ENCODE measurements at places on chromosomes 1 and 21.

DNA sequence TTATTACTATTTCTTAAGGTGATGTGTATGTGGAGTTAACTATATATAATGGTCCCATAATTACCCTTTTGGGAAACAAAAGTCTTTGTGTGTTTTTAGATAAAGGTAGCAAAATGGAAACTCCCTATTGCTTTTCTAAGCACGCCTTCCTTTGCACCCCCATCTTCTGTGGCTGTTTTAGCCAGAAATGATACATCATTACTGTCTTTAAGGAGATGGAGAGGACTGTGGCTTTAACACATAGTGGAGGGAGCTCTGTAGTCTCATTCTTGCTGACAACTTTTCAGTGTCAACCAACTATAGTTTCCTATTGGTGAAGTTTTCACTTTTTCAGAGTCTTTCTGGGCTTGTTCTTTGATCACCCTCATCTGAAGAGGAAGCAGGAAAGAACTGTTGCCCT lies 1.0 kb downstream of the APOBEC4 start:
- no peak for DNase-seq

- no peak for DNase-seq
Observed at GRCh38 chr1:2965676-2966075, 55.6 kb upstream of the ACTRT2 start.

DNA sequence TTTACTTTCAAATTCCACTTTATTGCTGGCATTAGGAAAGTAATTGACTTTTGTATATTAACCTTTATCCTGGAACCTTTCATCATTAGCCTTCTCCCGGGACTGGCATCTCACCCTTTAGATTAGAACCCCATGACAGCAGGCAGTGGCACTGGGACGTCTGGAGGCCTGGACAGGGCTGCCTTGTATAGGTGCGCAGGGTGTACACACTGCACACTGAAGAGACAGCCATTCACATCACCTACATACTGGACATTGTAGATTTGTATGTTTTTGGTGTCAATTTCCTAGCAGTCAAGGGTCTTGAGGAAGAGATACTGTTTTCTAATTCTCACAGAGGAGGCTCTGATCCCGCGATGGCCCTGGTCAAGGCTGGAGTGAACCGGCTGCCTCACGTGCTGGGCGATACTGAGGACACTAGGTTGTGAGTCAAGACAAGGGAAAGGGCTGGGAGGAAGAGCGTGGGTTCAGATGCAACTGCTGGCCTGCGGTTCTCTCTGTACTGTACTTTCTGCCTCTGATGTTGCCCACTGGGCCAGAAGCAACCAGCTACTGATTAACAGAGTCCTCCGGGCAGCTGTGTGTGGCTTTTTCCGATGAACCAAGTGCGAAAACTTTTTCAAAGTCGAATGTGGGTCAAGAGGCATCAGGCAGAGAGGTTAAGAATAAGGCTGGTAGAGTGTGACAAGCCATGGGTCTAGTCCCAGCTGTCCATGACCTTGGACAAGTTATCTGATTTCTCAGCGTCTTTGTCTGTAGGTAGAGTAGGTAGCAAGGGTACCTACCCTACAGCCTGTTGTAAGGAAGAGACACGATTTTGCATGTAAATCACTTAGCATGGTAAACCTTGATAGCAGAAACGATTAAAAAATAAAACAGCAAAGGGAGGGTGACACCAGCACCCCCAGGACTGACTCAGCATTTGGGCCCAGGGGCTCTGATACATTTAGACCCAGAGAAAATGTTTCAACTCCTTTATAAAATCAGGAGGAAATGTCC lies 38.2 kb upstream of the SLC25A33 start:
- peak; percentile 35 for DNase-seq

GRCh38 chr1:35598895-35599294 lies 25.8 kb downstream of the TFAP2E start:
- DNase-seq = no peak

DNA sequence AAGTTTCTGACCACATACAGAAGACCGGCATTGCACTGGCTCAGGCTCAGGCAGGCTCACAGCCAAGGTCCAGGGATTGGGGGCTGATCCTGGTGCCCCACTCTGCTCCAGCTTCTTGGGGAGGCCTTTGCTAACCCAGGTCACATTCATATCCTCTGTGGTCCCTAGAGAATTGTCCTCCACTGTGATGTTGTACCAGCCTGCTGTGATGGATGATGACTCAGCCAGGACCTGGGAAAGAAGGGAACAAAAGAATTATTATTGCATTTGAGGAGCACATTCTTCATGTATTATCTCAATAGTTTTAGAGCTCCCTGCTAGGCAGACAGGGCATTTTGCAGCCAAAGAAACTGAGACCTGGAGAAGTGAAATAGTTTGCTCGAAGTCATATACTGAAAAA lies 114.3 kb upstream of the ETV3 start:
- DNase-seq = no peak

DNA sequence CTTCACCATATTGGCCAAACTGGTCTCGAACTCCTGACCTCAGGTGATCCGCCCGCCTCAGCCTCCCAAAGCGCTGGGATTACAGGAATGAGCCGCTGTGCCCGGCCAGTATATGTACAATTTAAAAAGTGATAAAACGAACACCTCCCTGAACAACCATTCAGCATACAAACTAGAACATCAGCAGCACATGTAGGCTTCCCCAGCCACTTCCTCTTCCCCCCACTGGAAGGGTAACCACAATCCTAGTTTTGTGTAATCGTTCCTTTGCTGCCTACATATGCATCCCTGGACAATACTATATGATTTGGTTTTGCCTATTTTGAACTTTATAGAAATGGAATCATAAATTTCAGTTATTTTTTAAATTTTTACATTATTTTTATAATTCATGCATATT lies 60.4 kb downstream of the DESI2 start:
- DNase-seq = no peak

GRCh38 chr1:184433956-184434502 lies 47.2 kb downstream of the C1orf21 start:
- DNase-seq = no peak

GRCh38 chr1:111454859-111455641 lies 5.8 kb downstream of the ATP5PB start:
- DNase-seq = no peak

GRCh38 chr1:109718495-109718894 lies 6.4 kb downstream of the GSTM5 start:
- peak; percentile 52 for DNase-seq

DNA sequence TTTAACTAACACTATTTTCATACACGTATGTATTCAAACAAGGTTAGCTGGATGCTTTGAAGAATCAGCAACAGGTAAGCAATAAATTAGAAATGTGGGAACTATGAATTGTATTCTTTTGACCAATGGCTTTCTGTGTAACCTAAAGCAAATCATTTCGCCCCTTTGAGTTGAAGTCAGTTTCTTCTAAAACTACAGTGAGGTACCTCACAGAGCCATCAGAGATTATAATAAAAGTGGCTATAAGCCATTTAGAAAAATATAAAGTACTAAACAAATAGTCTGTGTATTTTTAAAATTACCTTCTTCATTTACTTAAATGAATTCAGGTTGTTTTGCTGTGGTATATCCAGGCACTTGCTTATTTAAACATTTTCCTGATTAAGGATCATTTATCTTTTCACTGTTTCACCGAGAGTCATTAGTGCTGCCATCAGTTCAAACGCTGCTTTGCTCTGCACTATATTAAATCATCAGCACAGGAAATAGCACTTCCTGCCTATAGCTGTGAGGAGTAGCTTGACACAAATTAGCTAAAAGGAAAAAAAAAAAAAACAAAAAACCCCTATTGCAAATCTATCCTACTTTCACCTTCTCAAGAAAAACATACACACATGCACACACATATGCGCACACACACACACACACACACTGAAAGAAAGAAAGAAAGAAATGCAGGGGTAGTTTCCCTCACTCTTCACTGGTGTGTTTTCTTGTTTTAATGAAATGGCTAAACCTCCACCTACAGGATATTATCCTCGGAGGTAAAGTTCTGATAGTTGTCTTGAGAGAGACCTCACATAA lies 39.8 kb upstream of the C1orf105 start:
- no peak for DNase-seq

GRCh38 chr1:192866241-192866868 lies 57.5 kb downstream of the RGS2 start:
- DNase-seq = no peak

DNA sequence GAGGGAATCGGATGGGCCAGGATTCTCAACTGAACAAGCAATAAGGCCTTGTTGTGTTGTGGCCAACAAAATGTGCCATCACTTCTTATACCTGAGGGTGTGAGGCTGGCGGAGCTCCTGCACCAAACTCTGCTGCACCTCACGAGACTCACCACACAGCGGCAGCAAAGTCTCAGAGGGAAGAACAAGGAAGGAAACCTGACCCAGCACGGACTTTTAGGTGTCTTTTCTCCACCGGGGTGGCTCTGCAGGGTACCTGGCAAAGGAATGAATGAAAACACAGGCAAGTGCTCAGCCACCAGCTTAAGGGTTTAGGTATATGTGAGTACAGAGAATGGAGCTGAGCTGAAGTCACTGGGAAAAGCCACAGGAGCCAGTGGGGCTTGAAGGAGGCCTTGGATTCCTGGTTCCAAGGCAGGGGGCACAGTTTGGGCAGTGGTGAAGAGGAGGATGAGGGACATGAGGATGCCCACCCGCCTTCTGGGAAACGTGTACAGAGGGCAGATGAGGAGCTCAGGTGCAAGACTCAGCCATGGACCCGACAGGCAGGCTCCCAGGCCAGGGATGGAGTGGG lies 31.1 kb upstream of the HSD3B1 start:
- DNase-seq = peak; percentile 41

DNA sequence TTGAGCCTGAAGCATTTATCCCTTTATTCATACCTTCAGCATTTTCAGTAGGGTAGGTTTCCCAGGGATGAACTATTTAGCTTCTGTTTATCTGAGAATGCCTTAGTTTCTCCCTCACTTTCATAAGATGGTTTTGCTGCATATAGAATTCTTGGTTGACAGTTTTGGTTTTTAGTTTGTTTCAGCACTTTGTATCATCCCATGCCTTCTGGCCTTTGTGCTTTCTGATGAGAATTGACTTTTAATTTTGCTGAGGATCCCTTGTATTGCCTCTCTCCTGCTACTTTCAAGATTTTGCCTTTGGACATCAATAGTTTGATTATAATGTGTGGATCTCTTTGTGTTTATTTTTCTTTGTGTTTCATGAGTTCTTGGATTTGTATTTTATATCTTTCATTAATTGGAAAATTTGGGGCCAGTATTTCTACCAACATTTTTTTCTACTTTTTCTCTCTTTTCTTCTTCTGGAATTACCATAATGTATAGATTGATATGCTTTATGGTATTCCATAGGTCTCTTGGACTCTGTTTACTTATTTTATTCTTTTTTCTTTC lies 236.6 kb downstream of the LBR start:
- DNase-seq = no peak

GRCh38 chr1:165355977-165356811 lies at the start of gene LMX1A:
TSS of gene LMX1A (minus strand) at chr1:165356715. CDS start at chr1:165355559, 1,156 bp downstream.
- no peak for DNase-seq

- DNase-seq = no peak
Observed at GRCh38 chr21:32055305-32055704, 182.5 kb downstream of the HUNK start.

DNA sequence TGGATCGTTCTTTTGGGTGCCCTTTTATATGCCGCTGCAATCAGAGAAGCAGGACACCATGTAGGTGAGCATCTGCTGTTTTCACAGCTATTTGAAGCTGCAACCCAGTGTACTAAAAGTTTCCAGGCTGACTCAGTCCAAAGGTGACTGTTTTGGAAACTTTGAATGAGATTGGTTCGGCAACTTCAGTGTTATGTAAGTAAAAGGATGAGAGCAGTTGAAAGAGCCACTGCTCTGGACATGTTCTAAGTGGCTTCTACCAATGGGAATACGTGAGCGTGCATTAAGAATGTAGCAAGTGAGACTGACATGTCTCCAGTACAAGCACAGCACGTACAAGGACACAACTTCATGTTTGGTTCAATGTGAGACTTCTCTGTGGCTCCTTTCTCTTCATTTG lies 55.6 kb downstream of the DDR2 start:
- DNase-seq = no peak

DNA sequence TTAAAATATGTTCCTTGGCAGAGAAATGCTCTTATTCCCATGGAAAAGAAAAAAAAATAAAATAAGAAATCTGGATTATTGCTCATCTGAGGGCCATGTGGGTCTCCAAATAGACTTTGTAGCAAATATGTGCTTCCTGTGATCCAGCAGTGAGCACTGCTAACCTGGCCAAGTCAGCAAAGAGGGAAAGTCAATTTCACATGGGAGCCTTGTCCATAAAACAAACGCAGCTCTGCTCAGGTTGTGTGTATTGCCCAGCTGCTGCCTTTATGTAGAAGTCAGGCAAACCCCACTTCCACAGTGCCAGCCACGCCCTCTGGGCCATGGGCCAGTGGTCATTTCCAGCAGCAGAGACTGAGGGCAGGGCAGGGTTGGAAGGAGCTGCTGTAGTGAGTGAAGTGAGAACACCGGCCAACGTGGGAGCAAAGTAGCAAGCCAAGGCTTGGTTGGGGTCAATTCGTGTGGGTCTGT lies 174.3 kb downstream of the LYPLAL1 start:
- DNase-seq = no peak
